ENCODE measurements at places on chromosomes 5 and 9.

- DNase-seq: no peak
Observed at GRCh38 chr9:105151686-105151995, 92.8 kb upstream of the SLC44A1 start.

DNA sequence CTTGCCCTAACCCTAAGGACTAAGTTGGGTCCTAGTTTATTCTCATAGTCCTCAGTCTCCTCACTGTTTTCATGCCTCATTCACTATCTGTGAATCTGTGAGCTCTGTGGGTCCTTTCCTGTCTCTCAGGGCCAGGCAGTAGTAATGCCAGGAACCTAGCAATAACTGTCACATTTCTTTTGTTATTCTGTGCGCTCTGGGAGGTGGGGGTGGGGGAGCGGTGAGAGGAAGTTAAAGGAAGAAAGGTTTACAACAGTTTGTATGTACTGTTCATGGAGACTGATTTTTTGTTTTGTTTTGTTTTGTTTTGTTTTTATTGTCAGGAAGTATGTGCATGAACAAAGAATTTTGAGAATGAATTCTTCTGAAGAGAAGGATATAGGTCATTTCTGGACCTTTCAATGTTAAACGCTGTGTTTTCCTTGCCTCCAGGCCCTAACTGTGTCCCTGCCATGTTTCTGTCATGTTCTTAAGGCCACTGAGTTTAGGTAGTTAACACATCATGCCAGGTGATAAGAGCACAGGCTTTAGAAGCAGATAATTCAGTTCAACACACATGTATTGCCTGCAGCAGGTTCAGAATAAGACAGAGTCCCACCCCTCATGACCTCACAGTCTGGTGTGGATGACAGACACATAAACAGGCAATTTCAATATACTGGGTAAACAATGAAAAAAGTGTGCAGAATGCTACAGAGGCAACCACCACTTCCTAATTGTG is 13.3 kb upstream of the FEM1C start:
- DNase-seq: no peak

- no peak for DNase-seq
Observed at GRCh38 chr5:168147106-168147505, 144.3 kb upstream of the WWC1 start.

DNA sequence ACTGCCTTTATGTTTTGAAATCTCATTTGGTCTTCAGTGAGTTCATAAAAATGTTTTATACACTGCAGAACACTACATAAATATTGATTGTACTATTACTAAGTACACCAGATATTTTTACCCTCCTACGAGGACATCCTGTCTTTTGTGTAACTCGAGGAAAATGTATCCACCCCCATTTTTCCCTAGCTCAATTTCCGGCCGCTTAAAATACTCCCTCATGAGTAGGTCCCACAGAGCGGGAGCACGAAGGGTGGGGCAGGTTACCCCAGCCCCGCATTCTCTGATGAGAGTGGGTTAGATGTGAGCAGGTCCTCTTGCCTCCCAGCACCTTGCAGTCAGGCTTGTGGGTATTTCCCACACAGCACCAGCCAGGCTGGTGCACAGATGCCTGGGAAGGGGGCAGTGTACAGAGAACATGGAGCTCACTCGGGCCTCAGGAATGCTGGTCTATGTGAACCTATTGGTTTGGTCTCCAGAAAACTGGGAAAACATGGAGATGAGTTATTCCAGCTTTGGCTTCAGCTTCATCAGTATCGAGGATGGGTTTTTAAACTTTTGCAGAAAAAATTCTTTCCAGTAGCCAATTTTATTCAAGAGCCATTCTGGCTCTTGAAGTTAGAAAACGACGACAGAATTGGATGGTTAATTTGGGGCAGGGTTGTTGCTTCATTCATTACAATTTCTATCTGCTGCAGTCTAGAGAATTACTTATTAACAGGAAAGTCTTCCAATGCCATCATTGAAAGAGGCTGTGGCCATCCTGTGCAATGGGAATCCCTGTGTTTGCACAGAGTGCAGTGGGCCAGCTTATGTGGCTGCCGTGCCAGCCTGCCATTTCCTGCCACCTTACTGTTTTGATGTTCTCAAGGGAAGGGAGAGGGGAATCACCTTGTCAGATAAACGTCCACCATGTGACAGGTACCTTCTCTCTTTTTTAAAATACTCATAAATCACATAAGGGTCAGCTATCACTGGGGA is 73.2 kb downstream of the WDR41 start:
- no peak for DNase-seq

DNA sequence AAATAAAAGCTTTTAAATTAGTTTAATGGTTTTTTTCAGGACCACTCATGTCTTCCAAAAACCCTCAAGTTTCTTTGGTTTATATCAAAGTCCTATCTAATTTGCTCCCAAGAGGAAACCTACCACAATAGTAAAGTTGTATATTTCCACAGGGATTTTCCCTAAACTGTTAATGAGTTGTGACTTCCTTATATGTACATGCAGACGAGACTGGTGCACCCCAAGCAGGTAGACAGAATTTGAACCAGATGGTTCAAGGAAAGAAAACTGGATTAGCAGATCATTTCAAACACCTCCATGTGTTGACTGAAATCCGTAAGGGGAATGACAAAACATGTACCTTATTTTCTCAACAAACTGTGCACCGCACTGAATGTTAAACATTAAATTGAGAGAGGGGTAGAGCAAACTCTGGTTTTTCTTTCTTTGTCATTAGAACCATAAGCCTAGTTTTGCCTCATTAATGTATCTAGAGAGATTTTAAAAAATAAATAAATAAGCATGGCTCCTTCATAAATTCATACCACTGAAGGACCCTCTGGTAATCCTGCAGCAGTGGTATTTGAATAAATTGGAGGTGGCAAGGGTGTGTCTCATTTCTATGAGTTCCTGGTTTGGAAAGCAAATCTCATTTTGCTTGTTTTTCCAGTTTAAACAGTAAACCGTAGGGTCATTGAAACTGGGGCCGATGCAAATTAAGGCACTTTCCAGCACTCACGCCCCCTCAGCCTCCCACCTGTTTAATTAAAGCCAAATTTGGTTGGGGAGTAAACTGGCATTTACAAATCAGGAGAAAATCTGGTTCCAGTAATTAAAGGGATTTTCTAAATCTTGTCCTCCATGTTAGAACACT is 51.1 kb downstream of the ENC1 start:
- no peak for DNase-seq

DNA sequence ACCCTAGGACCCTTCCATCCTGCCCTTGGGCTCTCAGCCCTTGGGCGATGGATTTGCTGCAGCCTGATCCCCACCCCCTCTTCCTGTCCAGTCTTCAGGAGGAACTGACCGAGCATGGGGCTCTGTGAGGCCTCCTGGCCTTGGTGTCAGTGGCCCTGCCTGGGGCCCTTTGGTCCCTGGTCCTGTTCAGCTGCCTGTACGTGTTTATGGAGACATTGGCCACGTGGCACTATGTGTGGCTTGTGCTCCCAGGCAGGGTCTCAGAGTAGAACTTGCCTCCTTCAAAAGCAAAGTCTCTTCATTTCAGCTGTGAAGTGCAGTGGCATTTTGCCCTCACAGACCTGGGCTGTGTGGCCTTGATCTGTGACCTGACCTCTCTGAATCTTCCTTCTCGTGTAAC is 11.1 kb downstream of the FCN2 start:
- no peak for DNase-seq

- no peak for DNase-seq
Observed at GRCh38 chr5:1884678-1885403, 2.1 kb upstream of the IRX4 start.

- DNase-seq: no peak
Observed at GRCh38 chr5:77768978-77769377, 7.2 kb downstream of the TBCA start.

DNA sequence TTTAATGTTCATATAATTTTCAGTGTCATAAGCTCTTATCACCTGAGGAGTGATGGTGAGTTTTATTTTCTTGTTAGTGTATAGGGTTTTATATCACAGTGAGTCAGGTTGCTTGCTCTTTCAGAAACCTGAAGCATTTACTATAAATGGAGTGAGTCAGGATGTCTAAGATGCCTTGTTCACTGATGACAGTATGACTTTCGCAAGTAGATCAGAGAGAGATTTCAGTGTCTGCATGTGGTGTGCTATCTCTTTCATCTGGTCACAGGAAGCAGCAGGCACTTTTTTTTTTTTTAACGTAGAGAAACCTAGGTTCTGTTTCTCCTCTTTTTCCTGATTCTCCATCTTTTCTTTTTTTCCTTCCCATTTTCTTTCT is 237.1 kb downstream of the DMRTA1 start:
- peak; percentile 40 for DNase-seq

GRCh38 chr5:133430095-133430494 is 182.2 kb downstream of the FSTL4 start:
- no peak for DNase-seq

GRCh38 chr5:68181039-68181599 is 34.4 kb upstream of the PIK3R1 start:
- DNase-seq: no peak

- DNase-seq: no peak
Observed at GRCh38 chr5:68734781-68735180, 359.0 kb upstream of the SLC30A5 start.

DNA sequence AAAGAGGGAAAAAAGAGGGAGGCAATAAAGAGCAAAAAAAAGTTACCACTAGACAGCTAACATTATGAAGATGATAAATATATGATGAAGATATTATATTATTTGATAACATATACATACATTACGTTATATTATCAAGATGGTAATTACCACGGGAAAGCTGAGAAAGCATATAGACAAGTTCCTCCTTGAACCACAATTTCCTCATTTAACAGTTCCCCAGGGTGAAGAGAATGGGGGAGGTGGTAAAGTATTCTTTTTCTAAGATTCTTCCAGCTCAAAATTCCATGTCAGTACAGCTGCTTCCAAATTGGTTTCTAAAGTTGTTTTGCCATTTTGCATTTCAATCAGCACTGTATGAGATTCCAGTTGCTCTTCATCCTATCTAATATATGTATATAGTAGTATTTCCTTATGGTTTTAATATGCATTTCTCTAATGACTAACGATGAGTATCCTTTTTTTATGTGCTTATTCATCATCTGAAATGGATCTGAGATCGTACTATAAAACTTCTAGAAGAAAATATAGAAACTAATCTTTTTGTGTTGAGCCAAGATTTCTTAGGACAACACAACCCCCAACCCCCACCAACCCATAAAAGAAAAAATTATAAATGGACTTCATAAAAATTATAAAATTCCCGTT is 49.5 kb upstream of the C9orf72 start:
- no peak for DNase-seq

DNA sequence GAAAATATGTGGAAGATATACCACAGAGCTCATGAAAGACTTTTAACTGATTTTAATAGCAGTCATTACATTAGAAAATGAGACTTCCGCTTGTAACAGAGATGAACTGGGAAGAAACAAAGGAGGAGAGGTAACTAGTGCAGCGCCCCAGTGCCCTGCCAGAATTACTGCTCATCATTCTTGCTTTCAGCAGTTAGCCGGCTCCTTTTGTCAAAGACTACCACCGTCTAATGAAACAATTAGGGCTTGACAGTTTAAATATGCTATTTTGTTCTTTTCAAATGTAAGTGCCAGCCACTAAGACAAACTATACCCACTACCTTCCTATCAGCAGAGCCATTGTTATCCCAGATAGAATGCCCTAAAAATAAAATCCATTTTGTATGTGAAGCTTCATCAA is 328.4 kb downstream of the EFNA5 start:
- DNase-seq: no peak

DNA sequence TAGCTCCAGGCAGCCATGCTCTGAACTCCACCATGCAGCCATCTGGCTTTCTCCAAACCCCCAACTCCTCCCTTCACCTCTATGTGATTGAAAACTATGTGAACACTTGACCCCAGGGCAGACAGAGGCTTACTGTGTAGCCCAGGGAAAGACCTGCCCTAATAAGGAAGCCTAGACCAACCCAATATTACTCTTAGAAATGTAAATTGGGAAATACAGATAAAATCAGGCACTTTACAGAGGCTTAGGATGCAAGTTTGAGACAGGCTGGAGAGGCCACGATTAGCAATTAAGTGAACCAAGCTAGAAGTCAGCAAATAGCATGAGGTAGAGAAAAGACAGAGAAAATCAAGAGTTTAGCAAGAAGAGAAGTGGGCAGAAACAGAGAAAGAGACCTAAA is 141.7 kb upstream of the ABCA1 start:
- DNase-seq: no peak

- no peak for DNase-seq
Observed at GRCh38 chr5:104843822-104844221, 1281.2 kb upstream of the NUDT12 start.

GRCh38 chr5:168802337-168802736 is 223.2 kb upstream of the PANK3 start:
- DNase-seq: no peak

DNA sequence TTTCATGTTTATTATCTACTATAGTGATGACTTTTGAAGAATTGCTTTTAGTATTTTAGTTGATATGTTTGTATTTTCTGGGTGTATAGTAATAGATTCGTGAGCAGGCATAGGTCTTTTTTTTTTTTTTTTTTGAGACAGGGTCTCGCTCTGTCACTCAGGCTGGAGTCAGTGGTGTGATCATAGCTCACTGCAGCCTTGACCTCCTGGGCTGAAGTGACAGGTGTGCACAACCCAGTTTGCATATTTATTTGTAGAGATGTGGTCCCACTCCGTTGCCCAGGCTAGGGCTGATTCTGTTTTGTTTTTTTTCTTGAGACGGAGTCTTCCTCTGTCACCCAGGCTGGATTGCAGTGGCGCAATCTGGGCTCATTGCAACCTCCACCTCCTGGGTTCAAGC is 11.9 kb downstream of the ERBIN start:
- DNase-seq: no peak

- no peak for DNase-seq
Observed at GRCh38 chr9:17082343-17083064, 52.3 kb upstream of the CNTLN start.

DNA sequence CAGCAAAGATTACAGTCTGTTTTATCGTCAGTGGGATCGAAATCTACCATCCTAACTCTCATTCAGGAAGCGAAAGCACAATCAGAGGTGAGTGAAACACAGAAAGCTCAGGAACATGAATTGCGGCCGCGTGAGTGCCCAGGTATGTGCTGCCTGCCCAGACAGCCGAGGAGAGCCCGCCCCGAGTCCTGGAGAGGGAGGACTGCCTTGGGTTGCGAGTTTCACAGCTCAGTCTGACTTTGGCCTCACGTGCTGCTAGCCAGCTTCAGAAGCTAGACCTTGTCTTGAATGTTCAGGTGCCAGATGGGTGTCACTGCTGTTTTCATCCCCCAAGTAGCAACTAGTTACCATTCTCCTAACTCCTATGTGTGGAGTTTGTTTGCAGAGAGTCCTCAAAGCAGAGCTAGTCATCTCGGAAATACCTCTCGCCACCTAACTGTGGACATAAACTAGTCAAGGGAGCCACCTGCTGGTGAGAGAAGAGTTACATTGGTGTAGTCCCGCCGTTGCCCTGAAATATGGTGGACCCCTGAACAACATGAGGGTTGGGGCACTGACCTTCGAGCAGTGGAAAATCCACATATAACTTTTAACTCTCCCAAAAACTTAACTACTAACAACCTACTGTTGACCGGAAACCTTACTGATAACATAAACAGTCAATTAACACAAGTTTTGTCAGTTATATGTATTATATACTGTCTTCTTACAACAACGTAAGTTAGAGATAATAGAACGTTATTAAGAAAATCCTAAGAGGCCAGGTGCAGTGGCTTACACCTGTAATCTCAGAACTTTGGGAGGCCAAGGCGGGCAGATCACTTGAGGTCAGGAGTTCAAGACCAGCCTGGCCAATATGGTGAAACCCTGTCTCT is 80.9 kb downstream of the GOLPH3 start:
- peak; percentile 74 for DNase-seq
